ENCODE measurements at places on chromosomes 3 and 15.

DNA sequence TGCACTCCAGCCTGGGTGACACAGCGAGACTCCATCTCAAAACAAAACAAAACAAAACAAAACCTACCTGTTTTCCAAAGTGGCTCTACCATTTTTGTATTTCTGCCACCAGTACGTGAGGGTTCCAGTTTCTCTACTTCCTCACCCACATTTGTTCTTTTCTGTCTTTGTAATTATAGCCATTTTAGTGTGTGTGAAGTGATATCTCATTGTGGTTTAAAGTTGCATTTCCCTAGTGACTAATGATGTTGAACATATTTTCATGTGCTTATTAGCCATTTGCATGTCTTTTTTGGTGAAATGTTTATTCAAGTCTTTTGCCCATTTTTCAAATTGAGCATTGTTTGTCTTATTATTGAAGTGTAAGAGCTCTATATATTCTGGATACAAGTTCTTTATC is 50.7 kb downstream of the TRA2B start:
- no peak for DNase-seq

- no peak for DNase-seq
Observed at GRCh38 chr3:183354874-183355273, 73.5 kb downstream of the MCF2L2 start.

DNA sequence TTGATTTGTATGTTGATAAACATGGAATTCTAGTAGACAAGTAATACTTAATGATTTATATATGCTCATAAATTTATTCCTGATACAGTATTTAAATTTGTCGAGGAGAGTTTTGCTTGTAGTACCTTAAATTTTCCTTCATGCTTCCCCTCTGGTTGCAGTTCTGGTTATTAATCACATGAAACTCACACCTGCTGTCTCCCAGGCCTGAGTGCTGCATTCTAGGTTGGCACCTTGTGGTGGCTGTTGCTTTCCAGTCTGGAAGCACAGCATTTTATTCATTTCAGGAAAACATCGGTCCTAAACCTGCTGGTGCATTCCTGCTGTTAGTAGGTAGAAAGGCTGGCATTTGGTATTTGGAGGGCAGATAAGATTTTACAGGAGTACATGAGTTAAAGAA is 44.9 kb downstream of the ATP1B3 start:
- DNase-seq: no peak

- no peak for DNase-seq
Observed at GRCh38 chr15:34987609-34988026, 469 bp downstream of the ZNF770 start.

DNA sequence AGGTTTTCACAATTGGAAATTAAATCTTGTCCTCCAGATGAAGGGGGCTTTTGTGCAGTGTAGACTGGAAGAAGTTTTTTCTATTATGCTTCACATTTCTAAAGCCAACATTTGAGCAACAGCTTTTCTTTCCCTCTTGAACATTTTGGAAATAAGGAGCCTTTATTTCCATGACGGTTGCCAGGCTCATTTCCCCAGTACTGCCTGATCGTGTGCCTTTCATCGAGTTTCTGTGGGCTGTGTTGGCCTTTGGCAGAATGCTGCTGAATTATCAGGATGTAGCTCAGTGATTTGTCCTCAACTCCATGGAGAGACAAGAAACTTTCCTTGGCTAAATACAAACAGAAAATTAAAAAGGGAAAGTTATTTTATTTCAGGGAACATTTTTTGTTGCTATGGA is 314.8 kb upstream of the LRRC3B start:
- DNase-seq: no peak

DNA sequence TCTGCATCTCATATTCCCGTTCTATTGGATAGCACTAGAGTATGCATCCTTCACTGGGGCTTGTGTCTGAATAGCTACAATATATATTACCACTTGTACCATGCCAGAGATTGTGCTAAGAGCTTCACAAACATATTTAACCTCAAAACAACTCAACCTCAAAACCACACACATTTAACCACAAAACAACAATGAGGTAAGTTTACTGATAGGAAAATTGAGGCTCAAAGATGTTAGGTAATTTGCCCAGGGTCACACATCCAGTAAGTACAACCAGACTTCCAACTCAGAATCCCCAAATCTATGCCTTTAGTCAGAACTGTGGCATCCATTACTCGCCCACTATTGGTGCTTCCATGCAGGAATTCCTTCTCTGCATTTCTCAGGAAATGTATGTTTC is 220.0 kb downstream of the FAM43A start:
- DNase-seq: no peak

- no peak for DNase-seq
Observed at GRCh38 chr3:188036375-188037194, 117.4 kb upstream of the LPP start.

GRCh38 chr3:172140499-172141391 is 101.4 kb downstream of the FNDC3B start:
- DNase-seq: no peak

- DNase-seq: no peak
Observed at GRCh38 chr15:45087513-45087912, 26.5 kb downstream of the DUOX2 start.

DNA sequence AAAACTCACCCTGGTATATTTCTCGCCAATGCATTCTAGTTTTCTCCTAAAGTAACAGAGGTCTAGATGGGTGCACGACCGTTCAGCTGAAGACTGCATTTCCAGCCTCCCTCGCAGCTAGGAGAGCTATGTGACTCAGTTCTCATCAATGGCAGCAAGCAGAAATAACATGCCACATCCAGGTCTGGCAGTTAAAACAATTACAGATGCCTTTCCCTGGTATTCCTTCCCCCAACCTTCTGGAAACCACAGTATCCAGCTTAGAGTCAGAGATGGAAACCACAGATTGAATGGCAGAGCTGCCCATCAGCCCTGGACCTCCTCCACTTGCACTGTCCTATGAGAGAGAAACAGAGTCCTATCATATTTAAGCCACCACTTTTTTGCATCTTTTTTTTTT is 4.8 kb downstream of the HAPLN3 start:
- no peak for DNase-seq

DNA sequence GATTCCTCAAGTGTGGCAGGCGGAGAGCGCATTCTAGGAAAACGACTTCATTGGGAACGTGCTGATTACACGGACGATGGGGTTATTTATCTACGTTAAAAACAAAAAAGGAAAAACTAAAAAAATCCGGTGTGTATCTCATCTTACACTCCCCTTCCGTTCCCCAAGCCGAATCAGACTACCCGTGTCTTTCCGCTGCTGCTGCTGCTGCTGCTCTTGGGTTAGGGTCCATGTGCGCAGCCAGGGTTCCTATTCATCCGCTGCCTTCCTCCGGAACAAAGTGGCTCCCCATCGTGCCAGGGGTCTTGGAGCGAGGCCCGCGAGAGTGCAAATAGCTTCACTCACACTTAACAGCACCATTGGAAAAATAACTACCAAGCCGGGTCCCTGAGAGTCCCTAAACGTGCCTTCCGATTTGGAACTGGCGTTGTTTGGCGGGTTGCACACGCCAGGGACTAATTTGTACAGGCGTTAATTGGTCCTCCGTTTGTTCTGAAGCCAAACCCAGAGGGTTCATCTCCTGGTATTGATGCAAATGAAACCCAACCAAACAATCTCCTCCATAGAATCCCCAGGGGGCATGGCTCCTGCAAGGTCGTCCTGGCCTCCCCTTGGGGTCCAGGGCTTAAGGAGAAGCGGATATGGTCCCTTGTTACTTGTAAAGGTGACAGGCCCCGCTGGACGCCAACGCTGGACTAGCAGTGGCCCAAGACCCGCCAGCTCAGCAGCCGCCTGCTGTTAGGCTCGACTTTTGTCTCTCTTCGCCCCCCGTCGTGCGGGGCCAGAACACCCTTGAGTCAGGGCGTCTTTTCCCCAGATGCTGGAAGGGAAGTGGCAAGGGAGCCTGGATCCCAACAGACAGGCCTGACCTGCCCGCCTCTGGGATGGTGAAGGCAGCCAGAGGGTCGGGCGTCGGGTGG is 11.0 kb upstream of the ONECUT1 start:
- no peak for DNase-seq

- no peak for DNase-seq
Observed at GRCh38 chr3:106025151-106025722, 156.4 kb upstream of the CBLB start.

GRCh38 chr3:4395448-4395847 is 71.6 kb downstream of the SUMF1 start:
- no peak for DNase-seq

DNA sequence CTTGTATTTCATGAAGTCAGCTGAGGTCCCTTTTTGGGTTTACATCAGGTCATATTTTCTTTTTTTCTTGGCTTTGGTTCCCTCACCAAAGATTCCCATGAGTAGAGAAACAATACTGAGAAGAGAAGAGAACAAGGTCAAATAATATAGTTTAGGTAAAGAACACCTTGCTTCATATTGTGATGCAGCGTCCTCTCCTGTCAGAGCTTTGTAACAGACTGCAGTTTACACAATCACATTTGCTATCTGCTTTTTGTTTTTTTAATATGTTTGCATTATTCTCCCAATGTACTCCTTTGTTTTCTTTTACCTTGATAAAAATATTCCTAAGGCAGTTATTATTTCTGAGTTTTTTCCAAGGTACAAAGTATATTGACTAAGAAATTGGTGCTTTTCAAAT is 283.2 kb downstream of the SHOX2 start:
- no peak for DNase-seq

DNA sequence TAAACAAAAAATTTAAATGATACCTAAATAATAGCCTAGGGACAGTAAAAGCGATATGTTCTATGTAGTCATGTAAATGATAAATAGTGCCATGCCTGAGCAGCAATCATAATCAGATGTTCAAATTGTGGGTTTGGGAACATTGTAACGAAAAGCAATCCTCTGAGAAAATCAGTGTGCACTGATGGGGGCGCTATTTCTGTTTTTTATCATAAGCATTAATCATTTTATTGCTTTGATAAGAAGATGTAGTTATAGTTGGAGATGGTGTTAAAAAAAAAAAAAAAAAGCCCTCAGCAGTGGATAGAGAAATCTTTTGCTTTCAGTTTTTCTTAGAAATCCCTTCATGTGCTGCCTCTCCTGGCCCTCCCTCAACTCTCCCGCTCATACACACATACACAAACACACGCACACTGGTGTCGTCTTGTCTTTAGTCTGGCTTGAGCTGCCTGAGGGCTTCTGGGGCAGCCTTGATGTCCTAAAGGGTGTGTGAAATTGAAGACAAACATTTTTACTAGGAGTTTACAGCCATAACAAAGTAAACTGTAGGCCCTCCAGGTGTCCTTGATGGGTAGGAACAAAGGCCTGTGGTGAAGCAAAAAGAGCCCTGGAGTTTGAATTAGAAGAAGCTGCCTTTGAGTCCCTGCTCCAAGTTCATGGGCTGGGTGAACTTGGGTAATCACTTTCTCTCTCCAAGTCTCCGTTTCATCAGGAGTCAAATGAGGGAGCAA is 428.1 kb downstream of the SOX2 start:
- DNase-seq: no peak

- DNase-seq: no peak
Observed at GRCh38 chr15:47360305-47360704, 357.0 kb upstream of the SEMA6D start.

DNA sequence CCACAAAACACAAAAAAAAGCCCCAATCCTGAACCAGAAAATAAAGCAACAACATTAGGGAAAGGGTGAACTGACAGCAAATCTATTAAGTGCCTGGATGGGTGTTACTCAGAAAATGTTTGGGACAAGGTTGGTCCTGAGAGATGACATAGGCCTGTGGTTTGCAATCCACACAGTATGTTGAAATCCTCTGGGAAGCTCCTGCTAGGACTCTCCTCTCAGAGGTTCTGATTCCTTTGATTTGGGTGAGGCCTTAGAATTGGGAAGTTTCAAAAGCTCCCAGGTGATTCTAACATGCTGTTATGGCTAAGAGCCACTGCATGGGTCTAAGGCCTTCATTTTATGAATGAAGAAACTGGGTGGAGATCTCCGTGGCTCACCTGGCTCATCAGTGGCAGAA is 18.4 kb downstream of the CLDN1 start:
- DNase-seq: no peak

GRCh38 chr15:61404567-61404966 is 175.5 kb upstream of the RORA start:
- DNase-seq: no peak

DNA sequence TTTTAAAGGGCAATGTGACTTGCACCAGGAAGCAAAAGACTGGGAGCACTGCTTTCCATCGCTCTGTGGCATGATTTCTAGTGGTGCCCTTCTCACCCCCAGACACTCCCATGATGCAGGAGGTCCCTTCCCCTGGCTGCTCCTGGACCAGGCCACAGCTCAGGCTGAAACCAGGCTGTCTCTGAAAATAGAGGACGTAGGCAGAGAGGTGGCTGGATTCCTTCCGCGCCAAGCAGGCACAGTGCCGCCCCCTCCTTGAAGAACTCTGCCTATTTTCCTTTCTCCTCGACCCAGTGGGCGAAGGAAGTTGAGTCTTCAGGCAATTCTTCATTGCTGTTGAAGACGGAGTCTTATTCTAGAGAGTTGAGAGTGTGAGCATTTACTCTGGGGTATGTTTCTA is 489.4 kb upstream of the TBL1XR1 start:
- no peak for DNase-seq

DNA sequence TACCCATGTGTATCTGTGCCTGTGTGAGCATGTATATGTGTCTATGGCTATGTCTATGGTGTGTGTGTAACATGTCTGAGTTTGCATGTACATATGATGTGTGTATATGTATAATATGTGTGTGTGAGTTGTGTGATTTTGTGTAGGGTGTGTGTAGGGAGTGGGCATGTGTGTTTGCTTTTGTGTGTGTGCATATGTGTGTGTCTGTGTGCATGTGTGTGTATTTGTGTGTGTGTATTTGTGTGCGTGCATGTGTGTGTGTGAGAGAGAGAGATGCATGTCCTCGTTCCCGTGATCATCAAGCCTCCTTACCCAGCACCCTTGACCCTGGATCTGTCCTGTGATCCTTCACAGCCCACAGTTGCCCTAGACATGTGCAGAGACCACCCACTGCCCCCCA is 79.5 kb downstream of the LINGO1 start:
- DNase-seq: no peak

- DNase-seq: no peak
Observed at GRCh38 chr3:65534805-65535204, 503.9 kb downstream of the MAGI1 start.

DNA sequence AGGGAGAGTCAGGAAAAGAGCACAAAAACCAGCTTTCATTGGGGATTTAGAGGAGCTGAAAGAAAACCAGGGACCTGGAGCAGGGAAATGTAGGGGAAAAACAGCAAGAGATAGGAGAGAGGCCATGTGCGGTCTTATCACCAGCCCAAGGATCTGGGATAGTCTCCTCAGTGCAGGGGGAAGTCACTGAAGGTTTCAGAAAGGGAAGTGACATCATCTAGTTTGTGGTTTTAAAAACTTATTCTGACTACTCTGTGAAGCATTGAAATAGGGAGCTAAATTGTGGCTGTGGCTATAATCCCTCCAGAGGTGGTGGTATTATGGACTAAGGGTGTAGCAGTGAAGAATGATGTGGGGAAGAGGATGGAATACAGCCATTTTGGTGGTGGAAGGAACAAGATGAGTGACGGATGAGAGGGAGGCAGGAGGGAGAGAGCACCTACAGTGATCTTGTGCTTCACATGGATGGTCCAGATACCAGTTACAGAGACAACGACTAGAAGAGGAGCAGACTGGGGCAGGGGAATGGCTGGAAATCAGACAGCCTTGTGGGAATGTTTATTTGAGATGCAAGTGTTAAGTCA is 72.7 kb downstream of the HMG20A start:
- no peak for DNase-seq

- no peak for DNase-seq
Observed at GRCh38 chr3:155026999-155027591, 53.0 kb upstream of the MME start.

- no peak for DNase-seq
Observed at GRCh38 chr15:48976444-48977088, 12.8 kb upstream of the SHC4 start.

Measured in NCI-H1436 treated with DMSO at 0.1 percent for 48 hours (cell line).